KBM-7 (cell line): ENCODE measurements at places on chromosomes 7 and 10.

DNA sequence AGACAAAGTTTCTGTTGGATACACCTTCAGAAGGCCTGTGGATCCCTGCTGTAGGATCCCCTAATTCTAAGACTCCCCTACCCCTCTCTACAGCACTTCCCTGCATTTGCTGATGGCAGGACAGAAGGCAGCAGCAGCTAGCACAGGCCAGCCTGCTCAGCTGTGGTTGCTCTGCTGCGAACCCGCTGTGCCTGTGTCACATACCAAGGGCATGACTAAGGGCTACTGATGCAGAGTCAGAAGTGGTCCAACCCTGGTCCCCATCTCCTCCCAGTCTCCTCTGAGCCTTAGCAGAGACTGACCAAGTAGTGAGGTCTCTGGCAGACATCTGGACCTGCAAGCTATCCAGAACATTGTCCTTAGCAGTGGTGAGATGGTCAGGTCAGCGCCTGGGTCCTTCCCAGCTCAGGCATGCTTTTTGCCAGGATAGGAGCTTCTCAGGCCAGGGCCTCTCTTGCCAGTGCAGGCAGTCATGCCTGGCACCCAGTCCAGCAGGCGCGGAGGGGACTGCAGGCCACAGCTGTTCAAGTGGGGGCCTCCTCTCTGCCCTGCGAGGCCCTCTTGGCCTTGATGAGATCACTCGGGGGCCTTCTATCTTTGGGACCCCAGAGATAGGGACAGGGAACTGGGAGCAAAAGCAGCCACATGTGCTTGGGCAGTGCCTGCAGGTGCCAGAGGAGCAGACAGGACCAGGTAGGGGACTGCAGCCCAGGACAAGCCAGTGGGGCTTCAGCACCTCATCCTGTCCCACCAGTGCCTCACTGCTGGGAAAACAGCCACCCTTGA is 146.4 kb downstream of the ZNF248 start:
- no peak for DNase-seq

GRCh38 chr7:49166441-49166840 is 242.1 kb downstream of the CDC14C start:
- DNase-seq: peak; percentile 6

- no peak for DNase-seq
Observed at GRCh38 chr10:679556-679955, 9.9 kb downstream of the DIP2C start.

DNA sequence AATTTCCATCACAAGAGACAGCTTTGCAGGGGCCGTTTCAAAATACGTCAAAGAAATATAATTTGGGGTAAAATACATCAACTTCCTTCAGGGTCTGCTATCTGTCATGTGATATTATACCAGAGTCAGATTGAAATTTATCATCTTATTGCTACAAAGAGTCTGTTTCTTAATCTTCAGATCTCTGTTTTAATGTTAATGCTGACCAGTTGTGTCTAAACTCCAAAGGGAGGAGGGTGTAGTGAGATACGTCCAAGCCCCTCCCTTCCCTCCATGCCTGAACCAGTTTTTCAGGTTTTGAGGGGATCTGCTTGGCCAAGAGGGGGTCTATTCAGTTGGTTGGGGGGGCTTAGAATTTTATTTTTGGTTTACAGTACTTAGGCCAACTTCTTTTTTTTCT is 891.6 kb downstream of the GRM8 start:
- no peak for DNase-seq

- no peak for DNase-seq
Observed at GRCh38 chr7:44568771-44569560, 4.7 kb downstream of the DDX56 start.

DNA sequence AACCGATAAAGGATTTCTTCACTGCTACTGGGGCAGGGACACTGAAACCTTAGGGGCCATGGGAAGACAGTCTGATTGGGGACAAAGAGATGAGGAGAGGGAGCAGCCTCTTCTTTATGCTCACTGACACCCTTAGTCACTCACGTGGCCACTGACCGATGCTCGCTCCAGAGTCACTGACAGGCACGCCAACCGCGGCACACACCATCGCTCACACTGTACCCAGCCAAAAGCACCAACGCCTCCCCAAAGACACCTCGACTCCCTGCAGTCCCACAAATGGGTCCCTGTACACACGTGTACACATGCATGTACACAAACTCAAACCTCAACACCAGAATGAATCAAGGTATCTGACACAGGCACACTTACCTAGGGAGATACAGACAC is 35.3 kb upstream of the SLF2 start:
- no peak for DNase-seq

DNA sequence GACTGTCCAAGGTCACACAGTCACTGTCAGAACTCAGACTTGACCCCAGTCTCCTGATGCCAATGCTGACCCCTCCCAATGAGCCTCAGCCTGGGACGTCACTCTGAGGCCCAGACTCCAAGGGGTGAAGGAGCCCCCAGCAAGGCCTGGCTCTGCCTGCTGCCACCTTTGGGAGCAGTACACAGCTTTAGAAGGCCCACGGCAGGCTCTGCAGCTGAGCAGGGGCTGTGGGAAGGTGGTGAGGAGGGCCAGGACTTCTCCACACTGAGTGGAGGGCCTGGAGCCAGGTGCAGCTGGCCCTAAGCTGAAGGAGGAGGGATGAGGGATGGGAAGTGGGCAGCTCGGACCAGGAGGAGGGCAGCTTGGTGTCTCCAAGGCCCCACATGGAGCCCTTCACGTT is 23.9 kb upstream of the ZMIZ1 start:
- no peak for DNase-seq
